ENCODE measurements at places on chromosomes 6 and 20.

GRCh38 chr20:14553774-14554534 lies 216.5 kb upstream of the FLRT3 start:
- no peak for DNase-seq

GRCh38 chr20:32227744-32228688 lies 20.3 kb downstream of the POFUT1 start:
- DNase-seq = no peak

GRCh38 chr6:90870561-90870960 lies 283.7 kb upstream of the MAP3K7 start:
- no peak for DNase-seq

GRCh38 chr6:51323056-51323455 lies 504.4 kb downstream of the TFAP2B start:
- no peak for DNase-seq

GRCh38 chr6:6994796-6995195 lies 113.0 kb upstream of the RREB1 start:
- no peak for DNase-seq

DNA sequence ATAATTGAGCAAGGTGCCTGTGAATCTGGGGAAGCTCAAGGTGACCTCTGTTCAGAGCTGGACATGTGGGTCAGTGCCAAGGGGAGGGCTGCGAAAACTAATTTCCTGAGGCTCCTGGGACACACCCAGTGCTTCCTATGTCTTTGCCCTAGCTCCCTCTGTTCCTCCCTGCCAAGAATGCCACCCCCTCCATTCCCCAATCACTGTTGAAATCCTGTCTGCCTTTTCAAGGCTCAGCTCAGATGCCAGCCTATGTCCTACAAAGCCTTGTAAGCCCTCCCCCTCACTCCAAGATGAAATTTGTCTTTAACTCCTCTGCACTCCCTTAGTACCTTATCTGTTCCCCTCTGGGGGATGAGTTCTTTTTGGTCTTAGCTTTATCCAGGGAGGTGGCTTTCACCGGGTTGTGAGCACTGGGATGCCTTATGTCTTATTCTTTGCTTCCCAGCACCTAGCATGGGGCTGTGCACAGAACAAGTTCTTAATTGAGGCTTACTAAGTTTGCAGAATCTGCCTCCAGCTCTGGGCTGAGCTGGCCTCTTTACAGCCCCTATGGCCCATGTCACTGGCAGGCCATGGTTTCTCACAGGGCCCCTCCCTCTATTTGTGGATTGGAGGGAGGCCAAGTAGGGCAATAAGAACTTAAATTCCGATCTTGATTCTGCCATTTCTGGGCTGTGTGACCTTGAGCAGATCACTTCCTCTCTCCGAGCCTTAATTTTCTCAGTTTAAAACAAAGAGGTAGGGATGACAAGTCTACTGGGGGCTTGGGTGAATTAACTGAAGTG lies 51.5 kb upstream of the EPB41L1 start:
- DNase-seq = no peak
